Mesendoderm (in vitro differentiated cells): ENCODE measurements at places on chromosomes 1 and 21.

DNA sequence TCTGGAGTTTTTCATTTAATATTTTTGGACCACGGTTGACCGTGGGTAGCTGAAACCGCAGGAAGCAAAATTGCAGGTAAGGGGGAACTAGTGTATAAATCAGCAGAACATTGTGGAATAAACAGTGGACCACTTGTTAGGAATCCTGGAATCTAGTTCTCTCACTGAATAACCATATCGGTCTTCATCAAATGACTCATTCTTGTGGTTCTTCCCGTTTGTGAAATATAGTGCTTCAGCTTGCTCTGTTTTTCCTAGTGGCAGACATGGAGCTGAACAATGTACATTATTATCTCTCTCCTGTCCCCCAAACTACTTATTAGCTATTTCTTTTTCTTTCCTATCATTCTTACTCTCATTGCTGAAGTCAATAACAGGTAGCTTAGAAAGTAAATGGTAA is 61.9 kb downstream of the HSPA13 start:
- no peak for DNase-seq

GRCh38 chr1:174534789-174535188 is 87.0 kb downstream of the GPR52 start:
- DNase-seq, result no peak

DNA sequence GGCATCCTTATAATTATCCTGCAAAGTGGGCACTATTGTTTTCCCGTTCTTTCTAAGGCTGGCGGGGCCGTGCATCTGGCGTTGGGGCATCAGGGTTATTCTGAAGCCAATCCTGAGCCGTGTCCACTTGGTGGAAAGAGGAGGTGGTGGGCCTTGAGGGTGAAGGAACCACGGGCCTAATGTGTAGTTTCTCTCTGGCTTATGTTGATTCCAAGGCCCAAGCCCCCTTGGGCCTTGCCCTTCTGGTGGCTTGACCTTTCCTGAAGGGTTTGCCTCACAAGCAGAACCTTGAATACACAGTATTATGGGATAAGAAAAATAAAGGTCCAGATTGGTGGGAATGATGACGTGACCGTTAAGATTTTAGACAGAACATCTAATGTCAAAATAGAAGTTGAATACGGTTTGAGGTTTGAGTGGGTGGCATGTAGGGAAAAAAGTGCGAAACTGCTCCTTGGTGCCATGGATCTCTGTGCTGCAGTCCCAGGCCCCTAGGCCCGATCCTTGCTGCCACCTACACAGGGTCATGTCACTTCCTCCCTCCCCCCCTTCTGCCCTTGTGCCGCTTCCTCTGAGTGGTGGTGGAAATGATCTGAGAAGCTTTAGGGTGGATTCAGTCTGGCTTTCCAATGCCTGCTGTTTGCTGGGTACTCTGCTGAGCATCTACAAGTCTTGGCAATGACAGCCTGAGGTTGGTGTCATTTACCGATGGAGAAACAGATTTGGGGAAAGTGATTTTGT is 90.5 kb downstream of the PRDM2 start:
- DNase-seq, result no peak

DNA sequence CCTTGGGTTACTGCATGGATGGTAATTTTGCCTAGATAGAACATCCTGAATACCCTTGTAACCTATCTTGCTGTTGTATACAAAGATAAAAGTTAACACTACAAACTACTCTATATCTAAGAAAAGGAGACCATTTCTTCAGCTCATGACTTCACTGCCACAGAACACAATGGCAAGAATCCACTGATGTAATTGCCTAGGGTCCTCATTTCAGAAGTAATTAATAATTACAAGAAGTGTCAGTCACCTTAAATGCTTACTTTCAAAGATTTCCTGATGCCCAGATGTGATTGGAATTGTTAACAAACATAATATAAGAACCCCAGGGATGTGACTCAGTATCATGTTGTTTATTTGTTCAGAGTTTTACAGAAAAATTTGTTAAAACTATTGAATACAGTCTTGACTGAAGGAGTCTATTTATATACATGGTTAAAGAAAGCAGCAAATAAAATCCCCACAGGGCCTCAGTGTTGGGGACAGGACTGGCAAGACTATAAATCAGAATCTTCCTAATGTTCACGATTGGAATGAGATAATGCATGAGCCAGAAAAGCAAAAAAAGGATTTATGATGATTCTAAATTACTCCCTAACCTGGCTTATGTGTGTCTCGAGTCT is 83.9 kb downstream of the CRB1 start:
- no peak for DNase-seq

GRCh38 chr1:151518936-151519335 is 7.7 kb downstream of the CGN start:
- DNase-seq, result no peak

DNA sequence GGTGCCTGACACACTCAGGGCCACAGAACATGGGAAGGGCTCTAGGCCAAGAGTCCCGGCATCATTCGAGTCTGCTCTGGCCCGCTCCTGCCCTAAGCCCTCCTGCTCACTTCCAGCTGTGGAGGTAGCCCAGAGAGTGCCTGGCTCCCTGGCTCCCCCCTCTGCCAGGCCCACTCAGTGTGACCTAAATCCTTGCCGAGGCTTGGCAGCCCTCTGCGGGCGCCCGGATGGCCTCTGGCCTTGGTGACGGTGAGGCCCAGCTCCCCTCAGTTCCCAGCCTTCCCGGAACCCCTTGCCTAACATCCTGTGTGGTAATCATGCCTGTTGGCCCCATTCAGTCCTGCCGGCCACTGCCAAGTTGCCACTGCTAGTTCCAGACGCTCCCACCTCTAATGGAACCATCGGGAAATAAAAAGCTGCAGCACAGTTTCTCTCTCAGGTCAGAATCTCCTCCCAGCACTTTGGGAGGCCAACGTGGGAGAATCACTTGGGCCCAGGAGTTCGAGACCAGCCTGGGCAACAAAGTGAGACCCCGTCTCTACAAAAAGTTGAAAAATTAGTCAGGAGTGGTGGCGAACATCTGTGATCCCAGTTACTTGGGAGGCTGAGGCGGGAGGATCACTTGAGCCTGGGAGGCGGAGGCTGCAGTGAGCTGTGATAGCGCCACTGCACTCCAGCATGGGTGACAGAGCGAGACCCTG is 1.2 kb upstream of the H6PD start:
- DNase-seq, result no peak

DNA sequence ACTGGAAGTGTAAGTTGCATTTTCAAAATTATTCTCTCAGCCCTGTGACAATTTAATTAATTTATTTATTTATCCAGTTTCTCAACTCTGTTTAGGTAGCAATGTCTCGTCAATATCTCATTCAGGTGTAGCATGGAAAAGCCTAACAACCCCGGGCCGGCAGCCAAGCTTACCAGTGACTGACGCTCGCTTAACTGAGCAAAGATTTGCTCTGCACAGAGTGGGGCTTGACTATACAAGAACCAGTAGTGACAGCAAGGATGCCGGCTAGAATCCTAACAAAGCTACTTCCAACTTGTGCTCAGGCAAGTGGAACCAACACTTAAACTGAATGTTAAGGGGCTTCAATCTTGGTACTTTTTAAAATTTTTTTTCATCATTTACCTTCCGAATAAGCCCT is 80.9 kb upstream of the ESRRG start:
- no peak for DNase-seq

- DNase-seq, result no peak
Observed at GRCh38 chr1:173666646-173667045, 3.0 kb downstream of the ANKRD45 start.

- DNase-seq, result peak; percentile 17
Observed at GRCh38 chr1:196477262-196477661, 131.0 kb downstream of the KCNT2 start.

GRCh38 chr1:9207715-9208114 is 26.9 kb upstream of the H6PD start:
- DNase-seq, result no peak

DNA sequence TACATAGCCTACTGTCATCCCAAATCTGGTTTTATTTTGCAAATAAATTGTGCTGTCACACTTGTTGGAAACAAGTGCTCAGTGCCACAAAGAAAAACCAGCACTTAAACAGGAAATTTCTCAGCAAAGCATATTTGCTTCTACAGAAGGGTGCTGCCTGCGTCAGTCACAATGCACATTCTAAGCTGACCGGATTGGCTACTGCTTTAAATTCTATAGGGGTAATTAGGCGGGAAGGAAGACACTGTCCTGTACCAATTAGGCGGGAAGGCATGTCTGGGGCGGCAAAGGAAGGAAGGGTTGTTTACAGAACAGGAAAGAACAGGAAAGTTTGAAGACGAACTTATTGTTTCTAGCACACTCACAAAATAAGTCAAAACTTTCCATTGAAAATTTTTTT is 2.8 kb downstream of the IFI16 start:
- no peak for DNase-seq

- DNase-seq, result no peak
Observed at GRCh38 chr1:42937141-42937696, 21.4 kb downstream of the SLC2A1 start.

- no peak for DNase-seq
Observed at GRCh38 chr1:17452686-17453085, 13.2 kb upstream of the RCC2 start.

DNA sequence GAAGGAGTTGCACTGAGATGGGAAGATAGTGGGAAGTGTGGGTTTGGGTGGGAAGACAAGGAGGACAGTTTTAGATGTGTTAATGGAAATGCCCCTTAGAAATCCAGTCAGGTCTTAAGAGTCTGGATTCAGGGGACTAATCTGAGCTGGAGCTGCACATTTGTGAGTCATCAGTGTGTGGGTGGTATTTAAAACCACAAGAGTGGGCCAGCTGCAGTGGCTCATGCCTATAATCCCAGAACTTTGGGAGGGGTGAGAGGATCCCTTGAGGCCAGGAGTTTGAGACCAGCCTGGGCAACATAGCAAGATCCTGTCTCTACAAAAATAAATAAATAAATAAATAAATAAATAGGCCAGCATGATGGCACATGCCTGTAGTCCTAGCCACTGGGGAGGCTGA is 40.9 kb upstream of the SLC6A9 start:
- no peak for DNase-seq

DNA sequence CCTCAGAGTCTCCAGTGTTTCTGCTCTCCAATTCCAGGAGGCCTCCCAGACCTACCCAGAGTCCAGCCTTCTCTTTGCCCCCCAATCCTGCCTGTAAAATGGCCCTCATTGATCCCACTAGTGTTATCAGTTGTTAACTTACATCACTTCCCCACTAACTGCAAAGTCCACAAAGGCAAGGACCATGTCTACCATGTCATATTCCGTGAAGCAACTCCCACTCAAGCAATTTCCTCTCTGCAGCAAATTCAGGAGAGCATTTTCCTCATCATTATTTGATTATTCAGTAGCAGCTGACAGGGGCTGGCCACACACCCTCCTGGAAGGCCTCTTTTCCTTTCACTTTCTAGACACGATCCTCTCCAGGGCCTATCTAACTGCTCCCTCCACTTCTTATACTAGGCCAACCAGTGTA is 153.5 kb downstream of the RERE start:
- DNase-seq, result no peak

DNA sequence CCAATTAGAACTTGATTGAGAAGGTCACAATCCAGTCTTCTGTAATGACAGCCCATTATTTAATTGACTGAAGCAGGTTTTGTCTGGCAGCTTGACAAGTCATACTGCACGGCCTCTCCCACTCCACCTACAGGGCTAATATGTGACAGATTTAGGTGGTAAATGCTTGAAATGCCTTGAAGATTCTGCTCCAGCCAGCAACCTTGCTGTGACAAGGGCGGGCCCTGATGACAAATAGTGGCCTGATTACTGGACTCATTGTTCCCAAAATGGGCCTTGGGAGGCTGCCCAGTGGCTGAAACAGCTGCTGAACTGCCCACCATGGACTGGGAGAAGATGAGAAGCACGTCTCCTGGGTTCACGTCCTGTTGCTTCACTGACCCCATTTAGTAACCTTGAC is 30.0 kb upstream of the CRNN start:
- DNase-seq, result no peak

GRCh38 chr1:95370691-95371562 is 136.9 kb downstream of the RWDD3 start:
- no peak for DNase-seq

DNA sequence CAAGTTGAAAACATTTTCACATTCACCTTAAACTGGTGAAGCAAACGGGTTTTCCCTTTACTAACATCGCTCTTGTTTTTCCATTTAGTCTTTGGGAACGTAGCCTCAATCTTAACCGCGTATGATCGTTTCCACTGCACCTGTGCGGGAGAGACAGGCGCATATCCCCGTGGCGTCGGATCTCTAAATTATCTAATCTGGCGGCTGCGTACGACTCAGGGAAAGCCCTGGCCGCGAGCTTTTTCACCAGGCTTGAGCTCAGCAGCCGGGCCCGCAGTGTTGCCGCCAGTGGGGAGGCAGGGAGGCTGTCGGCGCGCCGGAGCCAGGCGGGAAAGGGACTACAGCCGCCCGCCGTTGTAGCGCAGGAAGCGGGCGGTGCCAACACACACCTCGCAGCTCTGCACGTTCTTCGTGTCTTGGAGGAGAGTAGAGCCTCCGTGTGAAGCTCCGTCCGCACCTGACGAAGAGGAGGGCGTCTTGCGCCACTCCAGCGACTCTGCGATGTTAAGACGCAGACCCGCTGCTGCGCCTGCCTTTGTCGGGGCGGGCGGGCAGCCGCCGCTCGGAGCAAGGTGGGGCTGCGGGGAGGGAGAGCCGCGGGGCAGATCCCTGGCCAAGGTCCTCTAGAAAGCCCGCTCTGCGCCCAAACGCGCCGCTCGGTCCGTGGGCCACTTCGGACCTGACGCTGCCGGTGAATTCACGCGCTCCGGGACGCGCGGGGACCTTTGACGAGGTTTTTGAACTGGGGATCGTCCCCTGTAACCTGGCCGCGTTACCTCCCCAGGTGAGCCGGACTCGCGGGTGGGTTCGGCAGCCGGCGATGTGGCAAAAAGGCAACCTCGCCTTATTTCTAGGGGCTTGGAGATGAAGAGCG is 18.5 kb upstream of the TBX15 start:
- no peak for DNase-seq

DNA sequence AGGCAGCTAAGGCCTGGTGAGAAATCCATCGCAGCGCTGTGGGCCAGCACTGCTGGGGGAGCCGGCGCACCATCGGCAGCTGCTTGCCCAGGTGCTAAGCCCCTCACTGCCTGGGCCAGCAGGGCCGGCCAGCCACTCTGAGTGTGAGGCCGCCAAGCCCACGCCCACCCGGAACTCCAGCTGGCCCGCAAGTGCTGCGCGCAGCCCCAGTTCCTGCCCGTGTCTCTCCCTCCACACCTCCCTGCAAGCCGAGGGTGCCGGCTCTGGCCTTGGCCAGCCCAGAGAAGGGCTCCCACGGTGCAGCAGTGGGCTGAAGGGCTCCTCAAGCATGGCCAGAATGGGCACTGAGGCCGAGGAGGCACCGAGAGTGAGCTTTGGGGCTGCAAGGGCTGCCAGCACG is 64.4 kb downstream of the EBNA1BP2 start:
- DNase-seq, result no peak

DNA sequence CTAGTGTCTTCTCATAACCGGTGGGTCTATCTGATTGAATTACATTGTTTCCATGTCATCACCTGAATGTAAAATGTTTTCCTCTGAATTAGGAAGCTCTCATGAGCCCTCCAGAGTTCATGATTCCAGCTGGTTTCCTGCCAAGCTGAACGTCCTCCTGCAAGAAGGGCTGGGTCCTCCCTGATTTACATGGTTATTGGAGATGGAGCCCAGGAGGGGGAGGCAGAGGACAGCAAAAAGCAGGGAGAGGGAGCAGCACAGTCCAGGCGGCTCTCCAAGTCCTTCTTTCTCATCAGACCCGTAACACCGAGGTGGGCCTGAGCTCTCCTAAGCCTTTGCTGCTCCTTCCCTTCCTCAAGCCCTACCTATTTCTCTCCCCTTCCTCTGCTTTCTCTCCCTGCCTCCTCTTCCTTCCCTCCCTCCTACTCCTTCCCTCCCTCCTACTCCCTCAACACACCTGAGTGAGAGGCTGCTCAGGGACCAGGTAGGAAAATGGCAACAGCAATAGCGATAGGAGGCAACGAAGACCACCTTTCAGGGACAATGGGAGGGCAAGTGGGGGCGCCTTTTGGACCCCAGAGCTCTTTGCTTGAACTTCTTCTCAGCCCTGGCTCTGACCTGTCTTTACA is 265.9 kb downstream of the PRDM2 start:
- DNase-seq, result peak; percentile 81
